ENCODE measurements at places on chromosomes 16 and 17.

DNA sequence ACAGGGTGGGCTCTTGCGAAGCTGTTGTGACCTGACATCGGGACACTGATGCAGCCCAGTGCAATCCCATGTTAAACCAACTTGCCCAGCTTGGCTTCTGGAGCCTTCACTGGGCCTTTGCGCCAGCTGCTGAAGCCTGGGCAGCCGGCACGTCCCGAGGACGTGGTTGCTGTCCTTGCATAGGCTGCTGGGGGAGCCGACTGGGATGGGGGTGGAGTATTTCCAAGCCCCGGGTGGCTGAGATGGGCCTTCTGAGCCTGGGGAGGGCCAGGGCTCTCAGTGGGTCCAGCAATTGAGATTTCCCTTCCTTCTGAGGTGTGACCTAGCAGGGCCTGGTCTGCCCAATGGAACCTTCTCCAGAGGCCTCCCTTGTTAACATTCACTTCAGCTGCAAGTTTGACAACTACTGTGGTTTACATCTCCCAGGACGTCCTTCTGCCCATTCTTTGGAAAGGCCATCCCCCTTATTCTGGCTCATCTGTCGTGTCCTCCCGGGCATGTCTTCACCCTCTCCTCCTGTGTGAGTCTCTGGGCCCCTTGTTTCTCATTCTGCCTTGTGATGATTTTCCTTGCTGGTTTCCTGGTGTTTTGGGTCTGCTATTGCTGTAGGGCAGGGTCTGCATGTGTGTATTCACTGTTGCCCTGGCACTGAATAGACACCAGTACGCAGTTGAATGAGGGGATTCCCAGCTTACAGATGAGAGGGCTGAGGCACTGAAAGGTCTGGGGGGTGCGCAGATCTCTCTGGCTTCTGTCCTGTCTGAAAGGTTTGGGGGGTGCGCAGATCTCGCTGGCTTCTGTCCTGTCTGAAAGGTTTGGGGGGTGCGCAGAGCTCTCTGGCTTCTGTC lies 34.4 kb downstream of the HAPSTR1 start:
- no peak for ATAC-seq

- ATAC-seq, result no peak
These were observed 232.1 kb downstream of the STX8 start for GRCh38 chr17:9343516-9343915.

DNA sequence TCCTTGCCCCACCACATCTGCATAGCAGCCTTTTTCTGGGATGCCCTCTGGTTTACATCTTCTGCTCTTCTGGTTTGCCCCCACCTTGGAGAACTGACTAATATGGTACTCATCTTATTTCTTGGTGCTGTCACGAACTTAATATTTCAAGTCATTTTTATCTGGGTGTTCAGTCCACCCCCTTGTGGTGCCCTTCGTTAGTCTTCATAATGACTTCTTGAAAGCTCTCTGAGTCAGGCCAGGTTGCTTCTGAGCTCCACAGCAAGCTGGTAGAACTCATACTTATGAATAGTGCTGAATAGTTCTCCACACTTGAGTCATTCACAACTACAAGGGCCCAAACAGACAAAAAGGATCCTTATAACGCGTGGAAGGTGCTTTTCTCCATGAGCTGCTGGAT lies 35.8 kb upstream of the TEKT3 start:
- no peak for ATAC-seq

DNA sequence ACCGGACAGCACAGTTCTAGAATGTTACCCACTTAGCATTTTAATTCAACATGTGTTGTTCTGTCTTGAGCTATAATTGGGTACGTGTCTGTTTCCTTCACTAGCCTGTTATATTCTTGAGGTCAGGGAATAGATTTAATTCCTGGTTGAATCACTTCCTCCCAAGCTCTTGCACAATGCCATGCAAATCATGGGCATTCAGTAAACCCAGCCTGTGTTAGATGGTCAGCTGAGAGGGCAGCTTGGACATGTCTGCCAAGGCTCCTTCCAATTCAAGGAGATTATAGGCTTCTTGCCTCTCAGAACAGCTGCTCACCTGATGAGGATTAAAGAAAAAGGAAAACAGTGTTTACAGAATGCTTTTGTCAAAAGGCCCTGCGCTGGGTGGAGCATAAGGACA lies 12.6 kb downstream of the C1QTNF1 start:
- ATAC-seq, result no peak

- ATAC-seq, result no peak
These were observed 617 bp downstream of the ARMC7 start for GRCh38 chr17:75110234-75110937.

DNA sequence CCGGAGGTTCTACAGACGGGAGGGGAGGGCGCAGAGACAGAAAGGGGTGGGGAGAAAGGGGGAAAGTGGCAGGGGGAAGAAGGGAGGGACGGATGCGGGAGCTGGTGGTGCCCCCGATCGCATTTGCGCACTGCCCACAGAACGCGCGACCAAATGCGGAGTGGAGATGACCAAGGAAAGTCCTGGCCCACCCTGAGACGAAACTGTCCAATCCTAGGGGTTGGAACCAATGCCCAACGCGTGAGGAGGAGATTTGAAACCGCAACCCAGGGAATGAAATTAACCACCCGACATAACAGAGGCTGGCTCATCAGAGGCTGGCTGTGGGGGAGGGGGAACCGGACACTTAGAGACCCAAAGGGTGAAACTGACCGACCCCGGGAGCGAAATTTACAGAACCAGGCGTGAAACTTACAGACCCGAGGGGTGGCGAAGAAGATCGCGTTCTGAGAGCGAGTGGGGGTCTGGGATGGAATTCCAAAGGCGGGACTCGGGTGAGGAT lies 1.4 kb downstream of the HES7 start:
- ATAC-seq, result no peak

DNA sequence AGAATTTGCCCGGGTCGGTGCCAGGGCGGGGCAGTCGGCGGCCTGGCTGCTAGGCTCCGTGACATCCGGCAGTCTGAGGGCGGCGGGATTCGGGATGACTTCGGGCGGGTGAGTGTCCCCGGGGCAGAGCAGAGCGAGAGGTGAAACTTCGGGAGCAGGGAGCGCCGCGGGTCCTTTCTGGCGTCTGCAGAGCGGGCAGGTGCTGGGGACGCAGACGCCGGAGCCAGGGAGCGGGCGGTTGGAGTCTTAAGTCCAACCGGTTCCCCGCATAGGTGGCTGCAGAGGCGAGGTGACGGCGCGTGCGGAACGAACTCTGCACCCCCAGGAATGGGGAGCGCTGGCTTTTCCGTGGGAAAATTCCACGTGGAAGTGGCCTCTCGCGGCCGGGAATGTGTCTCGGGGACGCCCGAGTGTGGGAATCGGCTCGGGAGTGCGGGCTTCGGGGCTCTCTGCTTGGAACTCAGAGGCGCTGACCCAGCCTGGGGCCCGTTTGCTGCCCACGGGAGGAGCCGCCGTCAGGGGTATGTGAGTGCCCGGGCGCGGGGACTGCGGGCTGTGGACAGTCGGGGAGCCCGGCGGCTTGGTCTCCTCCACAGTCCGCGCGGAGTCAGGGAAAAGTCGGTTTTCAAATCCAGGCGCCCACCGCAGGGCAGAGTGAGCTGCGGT lies at the start of gene B4GALNT2:
Gene B4GALNT2 (plus strand): TSS at position 71 of the 666 bp plus-strand sequence. CDS start 24 bp downstream, at position 95.
- ATAC-seq, result peak; percentile 29

GRCh38 chr17:9074131-9074530 lies 52.8 kb downstream of the NTN1 start:
- ATAC-seq, result no peak

- ATAC-seq, result peak; percentile 83
These were observed 1.5 kb downstream of the CASKIN1 start for GRCh38 chr16:2194852-2195321.

GRCh38 chr16:26111900-26112299 lies 420.1 kb downstream of the HS3ST4 start:
- ATAC-seq, result no peak

GRCh38 chr17:52035336-52035915 lies 123.1 kb downstream of the CA10 start:
- ATAC-seq, result no peak

DNA sequence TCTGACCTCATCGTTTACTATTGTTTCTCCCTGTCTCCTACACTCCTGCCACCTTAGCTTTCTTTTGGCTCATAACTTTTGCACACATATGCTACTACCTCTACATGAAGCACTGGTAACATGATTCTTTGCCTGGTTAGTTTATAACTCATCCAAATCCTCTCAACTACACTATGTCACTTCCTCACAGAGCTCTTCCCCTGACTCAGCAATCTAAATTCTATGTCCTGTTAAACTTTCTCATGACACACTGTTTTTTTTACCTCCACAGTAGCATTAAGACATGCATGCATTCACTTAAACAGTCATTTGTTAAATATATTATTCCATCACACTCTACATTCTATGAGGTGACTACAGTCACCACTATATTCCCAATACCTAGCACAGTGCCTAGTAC lies 19.7 kb downstream of the APPBP2 start:
- peak; percentile 39 for ATAC-seq

DNA sequence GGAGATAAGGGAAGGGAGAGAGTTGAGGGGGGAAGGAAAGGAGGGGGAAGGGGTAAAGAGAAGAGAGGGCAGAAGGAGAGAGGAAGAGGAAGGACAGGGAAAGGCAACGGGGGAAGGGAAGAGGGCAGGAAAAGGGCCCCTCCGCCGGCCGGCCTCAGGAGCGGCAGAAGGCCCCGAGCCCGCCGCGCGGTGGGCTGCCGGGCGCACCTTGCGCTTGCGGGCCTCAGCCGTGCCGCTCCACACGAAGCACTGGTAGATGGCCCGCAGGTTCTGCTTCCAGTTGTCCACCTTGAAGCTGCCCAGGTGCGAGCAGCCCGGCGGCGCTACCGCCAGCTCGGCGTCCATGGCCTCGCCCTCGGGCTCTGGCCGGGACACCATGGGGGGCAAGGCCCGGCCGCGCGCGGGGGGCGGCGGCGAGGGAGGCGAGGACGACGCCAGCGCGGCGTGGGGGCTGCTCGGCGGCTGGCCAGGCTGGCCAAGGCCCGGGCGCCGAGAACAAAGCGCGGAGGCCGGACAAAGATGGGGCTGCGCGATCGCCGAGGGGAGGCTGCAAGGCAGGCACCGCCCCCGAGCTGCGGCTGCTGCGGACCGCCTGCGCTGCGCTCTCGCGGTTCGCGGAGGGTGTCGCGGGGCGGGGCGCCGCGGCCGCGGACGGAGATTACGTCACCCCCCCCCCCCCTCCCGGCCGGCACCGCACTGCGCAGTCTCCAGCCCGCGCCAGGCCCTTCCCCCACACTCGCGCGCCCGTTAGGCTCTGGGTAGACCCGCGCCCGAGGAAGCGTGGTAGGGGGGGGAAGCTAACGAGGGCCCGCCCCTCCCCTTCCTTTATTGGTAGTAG lies at the start of gene USP22:
Gene USP22 (minus strand): TSS at position 554 of the 838 bp plus-strand sequence. CDS start 176 bp downstream, at position 378.
- peak; percentile 62 for ATAC-seq

DNA sequence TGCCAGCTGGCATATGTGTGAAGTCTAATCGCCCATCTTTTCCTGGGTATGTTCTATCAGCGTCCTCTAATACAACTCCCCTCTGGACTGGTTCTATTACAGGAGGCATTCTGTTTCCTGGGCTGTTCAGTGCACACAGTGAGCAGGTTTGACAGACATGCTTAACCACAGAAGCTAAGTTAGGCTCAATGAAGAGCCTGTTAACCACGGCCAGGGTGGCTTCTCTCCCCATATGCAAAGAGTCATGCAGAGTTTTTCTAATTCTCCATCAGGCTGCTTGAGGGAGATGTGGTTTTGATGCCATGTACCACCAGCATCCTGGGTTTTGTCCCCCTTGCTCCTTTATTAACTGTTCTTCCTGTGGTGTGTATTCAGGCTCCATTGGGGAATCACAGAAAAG lies 57.2 kb upstream of the ALOX12 start:
- ATAC-seq, result no peak

- ATAC-seq, result no peak
These were observed 275.1 kb downstream of the BCAS3 start for GRCh38 chr17:60952747-60953146.

- no peak for ATAC-seq
These were observed 116.5 kb upstream of the GOT2 start for GRCh38 chr16:58850678-58851020.

DNA sequence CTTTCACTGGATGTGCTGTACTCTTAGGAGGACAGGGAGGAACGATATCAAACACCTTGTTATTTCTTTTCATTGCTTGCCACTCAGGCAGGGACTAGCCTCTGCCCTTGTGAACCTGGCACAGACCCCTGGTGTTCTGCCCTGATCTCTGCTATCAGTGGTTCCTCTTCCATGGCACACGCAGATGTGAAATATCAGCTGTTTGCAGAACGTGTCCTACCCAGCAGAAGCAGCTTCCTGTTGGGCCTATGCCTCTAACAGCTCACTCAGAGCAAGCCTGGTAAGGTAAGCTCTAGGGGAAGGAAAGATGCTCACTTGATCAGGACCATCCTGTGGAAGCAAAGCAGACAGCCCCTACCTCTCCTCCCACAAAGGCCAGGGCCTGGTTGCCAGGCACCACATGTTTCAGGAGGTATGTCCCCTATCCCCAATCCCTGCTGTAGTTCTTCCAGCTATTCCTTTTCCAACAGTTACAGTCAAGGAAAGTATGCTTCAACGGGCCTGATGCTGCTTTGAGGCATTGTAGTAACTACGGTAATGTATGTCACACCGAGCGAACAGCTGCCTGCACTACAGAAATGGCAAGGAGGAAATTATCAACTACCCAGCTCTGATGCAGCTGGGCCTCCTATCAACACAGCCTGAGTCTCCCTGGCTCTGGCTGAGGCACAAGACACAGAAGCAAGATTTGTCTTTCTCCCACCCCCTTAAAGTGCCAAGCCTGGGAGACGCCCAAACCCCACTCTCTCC lies 41.3 kb upstream of the GFOD2 start:
- no peak for ATAC-seq

GRCh38 chr17:48639982-48640857 lies 14.1 kb upstream of the HOXB9 start:
- ATAC-seq, result no peak

- peak; percentile 39 for ATAC-seq
These were observed 5.1 kb downstream of the NBR1 start for GRCh38 chr17:43176119-43176570.

GRCh38 chr16:69747115-69747514 lies 7.6 kb downstream of the NOB1 start:
- no peak for ATAC-seq

DNA sequence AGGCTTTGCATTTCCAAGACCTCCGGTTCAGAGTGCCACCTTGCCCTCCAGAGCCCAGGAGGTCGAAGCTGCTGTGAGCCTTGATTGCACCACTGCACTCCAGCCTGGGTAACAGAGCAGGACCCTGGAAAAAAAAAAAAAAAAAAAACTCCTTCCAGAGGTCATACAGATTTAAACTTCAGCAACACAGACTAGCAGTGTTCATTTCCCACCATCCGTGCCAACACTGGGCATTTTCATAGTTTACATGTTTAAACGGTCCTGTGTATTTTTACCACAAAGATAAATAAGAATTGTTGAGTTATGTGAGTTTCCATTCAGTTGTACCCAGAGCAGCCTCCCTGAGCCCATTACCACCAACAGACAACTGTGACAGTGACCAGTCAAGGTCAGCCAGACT lies 50.4 kb downstream of the ZDHHC7 start:
- no peak for ATAC-seq

- peak; percentile 79 for ATAC-seq
These were observed 25.4 kb downstream of the YWHAE start for GRCh38 chr17:1374431-1375177.

- peak; percentile 43 for ATAC-seq
These were observed 2.2 kb downstream of the ZNF276 start for GRCh38 chr16:89723279-89724250.

DNA sequence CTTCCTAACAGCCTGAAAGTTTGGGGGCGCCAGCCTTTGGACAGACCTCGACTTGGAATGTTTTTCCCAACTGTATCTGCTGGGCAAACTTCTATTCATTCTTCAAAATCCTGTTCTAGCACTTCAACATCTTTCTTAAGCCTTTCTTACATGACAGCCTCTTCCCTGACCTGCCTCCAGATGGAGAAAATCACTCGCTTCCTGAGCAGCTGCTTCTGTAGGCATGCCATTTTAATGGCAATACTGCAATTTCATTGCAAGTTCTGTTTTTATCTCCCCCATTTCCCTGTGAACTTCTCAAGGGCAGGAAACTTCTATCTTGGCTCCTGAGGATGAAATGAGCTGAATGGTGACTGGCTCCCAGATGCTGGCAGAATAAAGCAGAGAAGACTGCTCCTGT lies 128.8 kb upstream of the ASIC2 start:
- ATAC-seq, result no peak
